ENCODE measurements at places on chromosomes 5 and 9. TPM values are rescaled to one million over a fixed set of nuclear protein-coding genes. Genes with fewer than 3 reads are reported as not detected.

The CTNNAL1 gene
- total RNA-seq, result 108 TPM

The ZNF782 gene
- total RNA-seq, result 3.0 TPM

The SPATA31E1 gene
- not detected for total RNA-seq

The MCIDAS gene
- total RNA-seq, result not detected
